Esophagus squamous epithelium (tissue), 5 donors: ENCODE measurements at places on chromosomes 12 and 14.

DNA sequence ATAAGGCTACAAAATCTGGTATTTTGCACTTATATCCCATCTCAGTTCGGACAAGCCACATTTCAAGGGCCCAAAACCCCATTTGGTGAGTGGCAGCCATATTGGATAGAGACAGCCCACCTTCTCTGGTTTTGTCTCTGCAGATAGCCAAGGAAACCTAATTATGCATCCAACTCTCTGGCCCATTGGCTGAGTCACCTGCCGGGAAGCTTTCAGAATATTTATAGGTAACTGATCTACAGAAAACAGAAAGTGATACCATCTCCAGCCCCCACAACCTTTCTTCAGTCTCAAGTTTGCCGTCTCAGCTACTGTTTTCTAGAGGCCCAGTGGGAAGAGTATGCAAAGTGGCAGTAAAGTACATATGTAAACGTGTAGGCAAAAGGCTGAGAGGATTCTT, 33.7 kb upstream of the PPP1CC start:
- no peak for DNase-seq

- no peak for DNase-seq
Observed at GRCh38 chr12:109592905-109593272, 19.3 kb downstream of the MVK start.

DNA sequence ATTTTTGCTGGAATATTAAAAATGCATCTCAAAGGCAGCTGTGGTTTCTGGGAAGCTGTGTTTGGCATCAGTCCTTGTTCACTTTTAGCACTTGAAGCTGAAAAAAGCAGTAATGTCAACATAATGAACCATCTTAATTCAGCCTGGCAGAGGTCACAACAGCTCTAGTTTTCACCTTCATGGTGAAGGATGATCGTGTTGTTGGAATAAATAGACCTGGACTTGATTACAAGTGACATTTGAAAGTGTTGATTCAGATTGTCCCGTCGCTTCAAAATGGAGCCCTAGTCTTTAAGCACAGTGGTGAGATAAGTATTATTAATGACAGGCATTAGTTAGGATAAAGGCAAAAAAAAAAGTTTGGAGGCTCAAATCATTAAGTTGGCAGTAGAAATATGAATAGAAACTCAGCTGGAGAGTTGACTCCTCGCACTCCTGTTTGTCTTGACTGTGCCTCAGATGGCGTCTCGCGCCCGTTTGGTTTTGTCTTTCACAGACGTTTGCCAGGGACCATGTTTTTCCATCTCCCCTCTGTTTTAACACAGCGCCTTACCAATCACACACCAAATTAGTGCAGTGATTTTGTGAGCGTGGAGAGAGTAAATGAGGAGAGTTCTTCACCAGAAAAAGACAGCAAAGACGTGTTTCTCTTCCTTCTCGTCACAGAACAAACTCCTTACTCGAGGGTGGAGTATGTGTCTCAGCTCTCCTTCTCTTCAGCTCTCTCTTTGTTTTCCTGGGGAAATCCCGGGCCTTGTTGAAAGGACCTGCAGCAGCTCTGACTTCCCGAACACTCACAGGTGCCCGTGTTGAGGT, 53.4 kb upstream of the MMP17 start:
- no peak for DNase-seq

DNA sequence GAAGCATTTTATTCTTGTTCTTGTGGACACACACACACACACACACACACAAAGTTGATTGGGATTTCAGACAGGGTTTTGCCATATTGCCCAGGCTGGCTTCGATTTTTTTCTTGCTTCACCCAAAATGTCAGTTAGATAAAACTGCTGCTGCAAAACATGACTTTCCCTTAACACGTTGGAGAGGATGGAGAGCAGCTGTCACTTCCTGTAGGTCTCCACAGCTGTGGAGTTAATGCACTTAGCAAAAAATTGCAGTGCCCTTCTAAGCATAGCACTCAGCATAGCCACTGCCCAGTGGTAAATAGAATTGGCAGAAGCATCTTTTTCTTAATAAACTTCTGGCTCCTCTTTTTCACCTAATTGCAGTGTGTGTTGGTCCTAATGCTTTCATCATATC, 54.5 kb downstream of the PDZRN4 start:
- no peak for DNase-seq

DNA sequence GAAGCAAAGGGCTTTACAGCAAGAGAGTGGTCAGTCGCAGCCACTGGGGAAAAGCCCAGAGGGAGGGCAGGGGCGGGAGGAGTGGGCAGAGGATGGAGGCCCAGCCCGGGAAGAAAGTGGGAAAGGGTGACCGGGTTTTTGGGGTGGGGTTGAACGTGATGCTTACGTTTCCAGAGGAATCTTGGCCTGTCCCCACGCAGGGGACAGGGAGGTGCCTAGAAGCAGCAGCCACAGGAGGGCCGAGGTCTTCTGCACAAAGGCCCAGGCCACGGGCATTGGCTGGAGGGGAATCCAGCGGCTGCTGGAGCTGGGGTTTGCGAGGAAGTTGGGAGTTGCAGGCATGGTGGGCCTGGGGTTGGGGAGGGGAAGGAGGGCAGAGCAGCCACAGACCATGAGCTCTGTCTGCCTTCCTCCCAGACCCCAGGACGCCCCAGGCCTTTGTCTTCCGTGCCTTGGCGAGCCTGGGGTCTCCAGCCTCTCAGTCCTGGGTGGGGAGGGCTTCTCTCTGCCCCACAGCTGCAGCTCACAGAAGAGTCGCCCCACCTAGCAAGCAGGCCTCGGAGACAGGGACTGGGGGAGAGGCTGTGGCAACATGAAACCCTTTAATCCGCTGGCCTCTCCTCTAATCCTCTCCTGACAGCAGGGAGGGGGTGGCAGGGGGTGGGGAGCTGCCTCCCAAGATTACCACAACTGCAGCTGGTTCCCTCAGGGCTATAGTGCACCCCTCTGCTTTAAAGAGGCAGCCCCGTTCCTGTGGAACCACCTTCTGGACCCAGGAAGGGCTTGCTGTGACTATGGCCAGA, at the start of gene CACNA2D4:
Gene CACNA2D4 (minus strand): TSS at position 572 of the 803 bp plus-strand sequence. CDS start 179 bp downstream, at position 393.
- no peak for DNase-seq

GRCh38 chr12:46386360-46386867, 13.8 kb upstream of the SLC38A2 start:
- no peak for DNase-seq

GRCh38 chr14:90551070-90551704, 154.4 kb downstream of the CALM1 start:
- no peak for DNase-seq

GRCh38 chr12:49552014-49552413, 13.2 kb downstream of the KCNH3 start:
- DNase-seq, result no peak

GRCh38 chr12:85693093-85693665, 143.0 kb downstream of the RASSF9 start:
- no peak for DNase-seq

- no peak for DNase-seq
Observed at GRCh38 chr12:127925971-127926370, 341.0 kb upstream of the TMEM132C start.

- no peak for DNase-seq
Observed at GRCh38 chr12:51472984-51473383, 48.4 kb downstream of the SLC4A8 start.

DNA sequence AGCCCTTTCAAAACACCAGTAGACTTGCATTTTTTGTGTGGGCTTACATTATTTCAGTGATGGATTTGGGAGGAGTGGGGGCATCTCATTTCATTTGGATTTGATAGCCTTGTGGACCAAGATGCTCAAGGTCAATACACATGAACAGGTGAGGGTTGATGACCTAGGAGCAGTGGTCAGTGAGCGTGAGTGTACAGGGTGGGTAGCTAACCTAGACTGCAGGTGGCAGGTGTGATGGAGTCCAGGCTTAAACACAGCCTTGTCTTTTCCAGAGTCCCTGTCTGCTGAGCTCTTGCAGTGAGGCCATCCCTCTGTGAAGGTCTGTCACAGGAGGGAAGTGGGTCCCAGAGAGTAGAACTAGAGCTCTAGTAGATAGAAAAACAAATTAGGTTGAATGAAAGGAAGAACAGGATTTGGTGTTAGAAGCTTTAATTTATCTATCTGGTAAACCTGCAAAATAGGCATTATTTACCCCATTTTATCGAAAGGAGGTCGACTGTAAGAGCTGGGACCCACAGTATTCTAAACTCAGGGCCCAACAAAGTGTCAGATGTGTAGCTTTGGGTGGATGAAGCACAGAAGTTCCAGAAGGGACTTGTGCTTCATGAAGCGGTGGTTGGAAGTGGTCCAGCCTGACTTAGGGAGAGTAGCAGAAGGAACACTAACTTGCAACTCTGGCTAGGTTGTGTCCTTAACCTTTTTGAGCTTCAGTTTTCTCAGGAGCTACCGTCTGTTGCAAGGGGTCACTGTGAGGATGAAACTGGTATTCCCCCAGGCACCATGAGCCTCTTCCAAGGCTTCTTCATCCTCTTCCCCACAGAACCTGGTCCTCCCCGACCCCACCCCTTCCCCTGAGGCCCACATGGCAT, 18.2 kb downstream of the RPS6KL1 start:
- no peak for DNase-seq

GRCh38 chr12:92036771-92037453, 108.7 kb downstream of the BTG1 start:
- no peak for DNase-seq

DNA sequence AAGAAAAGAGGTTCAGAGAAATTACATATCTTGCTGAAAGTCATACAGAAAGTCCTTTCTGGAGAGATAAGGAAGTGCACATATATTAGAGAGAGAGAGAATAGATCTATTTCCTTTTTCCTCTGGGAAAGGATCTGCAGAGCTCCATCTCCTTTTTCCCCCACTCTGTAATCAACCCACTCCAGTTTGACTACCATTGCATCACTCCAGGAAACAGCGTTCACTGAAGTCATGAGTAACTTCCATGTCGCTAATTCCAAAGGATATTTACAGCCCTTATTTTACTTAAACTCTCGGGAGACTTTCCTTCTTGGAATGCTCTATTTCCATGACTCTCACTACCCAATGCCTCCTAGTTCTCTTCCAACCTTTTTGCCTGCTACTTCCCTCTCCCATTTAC, 72.5 kb upstream of the PARP11 start:
- no peak for DNase-seq

DNA sequence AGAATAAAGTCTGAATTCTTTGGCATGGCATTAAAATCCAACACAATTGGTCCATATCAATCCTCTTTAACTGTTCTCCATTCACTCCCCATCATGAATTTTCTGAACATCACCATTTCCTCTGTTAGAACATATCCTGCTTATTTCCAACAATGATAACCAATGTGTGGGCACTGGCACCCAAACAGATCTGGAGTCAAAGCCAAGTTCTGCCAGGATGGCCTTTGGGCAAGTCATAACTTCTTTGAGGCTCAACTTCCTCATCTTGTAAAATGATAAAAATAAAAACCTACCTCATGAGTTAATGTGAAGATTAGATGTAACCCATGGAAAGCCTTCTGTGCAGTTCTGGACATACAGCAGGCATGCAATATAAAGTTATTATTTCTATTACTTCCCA, 12.5 kb downstream of the PAWR start:
- DNase-seq, result no peak

DNA sequence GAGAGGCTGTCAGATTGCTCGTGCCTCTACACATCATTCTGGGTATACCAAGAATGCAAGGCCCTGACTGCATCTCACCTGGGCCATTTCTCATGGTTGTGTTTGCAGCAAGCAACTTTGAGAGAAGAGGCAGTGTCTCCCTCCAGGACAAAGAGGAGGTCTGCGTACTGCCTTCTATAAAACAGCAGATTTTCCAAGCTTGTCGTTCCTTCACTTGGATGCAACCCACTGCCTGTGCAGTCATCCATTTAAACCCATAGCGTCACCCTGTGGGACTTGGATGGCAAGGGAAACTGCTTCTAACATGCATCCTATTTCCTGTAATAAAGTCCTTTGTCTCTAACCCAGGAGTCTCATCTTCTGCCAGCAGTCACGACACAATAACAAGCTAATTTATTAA, 1.3 kb downstream of the POMT2 start:
- no peak for DNase-seq

GRCh38 chr12:108373111-108373510, 34.0 kb upstream of the CMKLR1 start:
- no peak for DNase-seq

GRCh38 chr14:34843011-34843554, 32.1 kb downstream of the BAZ1A start:
- no peak for DNase-seq

DNA sequence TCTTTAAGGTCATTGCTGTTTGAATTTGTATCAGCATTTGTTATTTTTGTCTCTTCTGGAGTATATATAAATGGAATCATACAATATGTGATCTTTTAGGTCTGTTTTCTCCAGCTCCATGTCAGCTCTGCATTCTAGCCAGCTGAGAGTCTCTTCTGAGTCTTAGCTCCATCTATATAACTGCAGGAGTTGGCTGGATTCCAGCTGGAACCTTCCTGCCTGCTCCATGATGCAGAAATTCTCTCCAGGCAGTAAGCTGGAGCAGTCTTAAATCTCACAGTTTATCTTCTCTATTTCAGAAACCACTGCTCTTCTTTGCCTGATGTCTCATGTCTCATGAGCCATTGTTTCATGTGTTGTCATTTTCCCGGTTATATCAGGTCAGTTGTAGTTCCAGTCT, 827.6 kb downstream of the NRXN3 start:
- DNase-seq, result no peak

DNA sequence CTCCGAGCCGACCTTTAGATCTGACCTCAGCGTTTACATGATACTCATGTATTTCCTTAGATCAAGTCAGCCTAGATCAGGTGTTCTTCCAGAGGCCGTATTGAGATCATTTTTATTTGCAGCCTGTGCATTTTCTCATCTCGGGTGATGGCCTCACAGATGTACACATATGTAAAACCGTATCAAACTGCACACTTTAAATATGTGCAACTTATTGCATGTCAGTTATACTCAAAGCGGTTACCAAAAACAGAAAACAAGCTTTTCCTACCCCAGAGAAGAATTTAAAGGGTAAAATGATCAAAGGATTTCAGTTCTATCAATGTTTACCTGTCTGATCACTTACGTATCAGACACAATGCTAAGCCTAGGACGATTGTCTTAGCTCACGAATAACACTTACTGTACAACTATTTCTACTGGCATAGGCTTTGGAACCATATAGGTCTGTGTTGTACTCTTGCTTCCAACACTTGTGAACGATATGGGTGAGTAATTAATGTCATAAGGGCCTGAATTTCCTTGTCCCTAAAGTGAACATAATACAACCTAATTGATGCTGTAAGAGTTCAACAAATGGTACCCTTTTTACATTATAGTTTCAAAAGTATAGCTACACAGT, 628 bp upstream of the LLPH start:
- DNase-seq, result no peak

GRCh38 chr12:12786351-12786705, 869 bp downstream of the APOLD1 start:
- DNase-seq, result no peak

GRCh38 chr12:122563361-122563760, 36.3 kb downstream of the KNTC1 start:
- DNase-seq, result no peak

- DNase-seq, result no peak
Observed at GRCh38 chr12:61009192-61009591, 1251.0 kb upstream of the USP15 start.

GRCh38 chr14:34693228-34693939, 21.0 kb downstream of the CFL2 start:
- DNase-seq, result no peak

DNA sequence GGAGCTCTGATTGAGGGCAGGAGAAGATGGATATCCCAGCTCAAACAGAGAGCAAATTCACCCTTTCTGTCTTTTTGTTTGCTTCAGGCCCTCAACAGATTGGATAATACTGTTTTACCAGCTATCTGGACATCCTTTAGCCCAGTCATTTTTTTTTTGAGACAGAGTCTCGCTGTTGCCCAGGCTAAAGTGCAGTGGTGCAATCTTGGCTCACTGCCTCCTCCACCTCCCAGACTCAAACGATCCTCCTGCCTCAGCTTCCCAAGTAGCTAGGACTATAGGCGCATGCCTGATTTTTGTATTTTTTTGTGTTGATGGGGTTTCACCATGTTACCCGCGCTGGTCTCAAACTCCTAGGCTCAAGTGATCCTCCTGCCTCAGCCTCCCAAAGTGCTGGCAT, 40.8 kb downstream of the ARF6 start:
- DNase-seq, result no peak
